Stimulated activated CD4-positive, alpha-beta T cell treated with anti-CD3 and anti-CD28 coated beads, Interleukin-15, amount 100 ng/mL, for 24 hours (primary cell): ENCODE measurements at places on chromosomes 11 and 22.

DNA sequence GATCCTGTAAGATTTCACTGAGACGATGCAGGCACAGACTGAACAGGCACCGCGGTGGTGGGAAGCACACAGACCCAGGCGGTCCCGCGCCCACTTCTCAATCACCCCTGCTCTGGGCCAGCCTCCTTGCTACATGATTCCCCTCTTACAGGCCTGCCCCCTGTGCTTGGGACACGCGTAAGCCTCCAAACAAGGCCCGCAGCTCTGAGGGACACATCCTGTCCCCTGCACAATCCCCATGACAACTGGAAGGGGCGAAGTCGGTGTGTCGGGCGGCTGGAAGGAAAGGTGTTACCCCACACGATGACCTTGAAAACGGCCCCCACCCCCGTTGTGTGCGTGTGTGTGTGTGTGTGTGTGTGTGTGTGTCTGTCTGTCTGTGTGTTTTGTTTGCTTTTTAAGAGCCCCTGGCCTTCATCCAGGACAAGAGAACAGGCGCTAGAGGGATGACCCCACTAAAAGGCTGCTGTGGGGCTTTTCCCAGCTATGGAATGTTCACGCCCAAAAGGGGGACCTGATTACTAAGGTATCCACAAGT is 13.1 kb downstream of the CELSR1 start:
- DNase-seq = no peak

- DNase-seq = peak; percentile 72
Observed at GRCh38 chr11:111982019-111982464, 43.2 kb upstream of the DLAT start.

DNA sequence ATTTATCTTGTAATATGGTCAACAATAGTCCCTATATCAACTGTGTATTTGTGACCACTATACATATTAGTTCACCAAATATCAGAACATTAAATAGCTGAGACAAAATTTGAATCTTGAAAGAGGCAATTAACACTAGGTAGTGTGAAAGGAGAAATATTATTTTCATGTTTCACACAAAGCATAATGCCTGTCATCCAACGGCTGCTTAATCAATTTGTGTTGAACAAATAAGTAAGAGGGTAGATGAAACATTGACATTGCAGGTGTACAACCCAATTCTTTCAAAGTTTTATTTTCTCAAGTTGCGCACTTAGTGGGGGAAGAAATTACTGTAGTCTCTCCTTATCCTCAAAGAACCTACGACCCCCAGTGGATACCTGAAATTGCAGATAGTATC is 3.4 kb upstream of the OR8I2 start:
- DNase-seq = no peak

DNA sequence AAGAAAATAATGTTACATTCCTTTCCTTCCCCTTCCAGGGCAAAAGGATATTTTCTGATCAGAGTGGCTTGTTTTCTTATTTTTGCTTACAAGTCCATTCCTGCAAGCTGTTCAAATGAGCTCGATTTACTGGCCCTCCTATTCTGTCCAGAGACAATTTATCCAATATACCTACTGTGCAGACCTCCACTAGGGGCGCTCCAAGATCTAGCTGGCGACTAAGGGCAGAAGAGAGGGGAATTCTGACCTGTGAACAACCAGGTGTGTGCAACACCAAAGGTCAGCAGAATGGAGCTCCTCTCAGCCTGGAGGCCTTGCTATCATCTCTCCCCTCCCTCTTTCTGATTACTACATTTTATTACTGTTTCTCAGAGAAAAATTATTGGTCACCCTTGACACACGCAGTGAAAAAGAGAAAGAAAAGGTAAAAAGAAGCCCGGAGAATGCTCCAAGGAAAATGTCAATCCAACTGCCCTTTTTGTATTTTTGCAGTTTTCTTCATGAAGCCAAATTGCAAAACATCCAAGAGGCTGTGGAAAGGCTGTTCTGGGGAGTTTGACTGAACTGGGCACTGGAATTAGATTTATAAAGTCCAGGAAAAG is 3.2 kb downstream of the SEZ6L start:
- DNase-seq = peak; percentile 62

DNA sequence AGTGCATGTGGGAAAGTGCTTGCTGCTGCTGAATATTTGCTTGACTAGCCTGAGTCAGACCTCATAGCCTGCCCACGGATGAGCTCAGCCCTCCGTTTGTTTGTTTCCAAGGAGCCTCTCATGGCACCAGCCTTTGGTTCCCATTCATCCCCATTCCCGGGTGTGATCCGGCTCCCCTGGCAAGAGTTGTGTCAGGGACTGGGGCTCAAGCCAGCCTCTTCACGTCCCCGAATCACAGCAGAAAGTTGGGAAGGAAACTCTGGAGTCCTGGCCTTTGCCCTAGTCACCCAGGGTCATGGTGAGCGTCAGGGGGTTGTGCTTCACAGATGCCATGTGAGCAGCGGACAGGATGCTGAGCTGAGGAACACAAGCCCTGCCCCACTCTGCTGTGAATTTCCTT is 13.8 kb downstream of the SEC14L3 start:
- no peak for DNase-seq

DNA sequence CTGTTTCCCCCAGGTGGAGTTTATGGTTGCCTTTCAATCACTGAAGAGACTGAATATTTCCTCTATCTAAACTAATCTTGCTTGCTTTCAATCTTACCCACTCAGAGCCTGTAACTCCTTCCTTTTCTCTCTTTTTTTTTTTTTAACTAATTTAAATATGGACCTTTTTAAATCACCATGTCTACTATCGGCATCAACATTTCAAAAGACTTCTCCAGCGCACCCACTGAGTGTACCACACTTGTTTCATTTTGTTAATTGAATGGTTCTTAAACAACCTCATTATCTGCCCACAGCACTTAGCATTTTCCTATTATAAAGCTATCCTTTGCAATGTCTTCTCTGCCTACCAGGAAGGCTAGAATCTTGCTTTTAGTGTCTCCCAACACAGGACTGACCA is 1212.5 kb downstream of the LRRC4C start:
- DNase-seq = no peak

DNA sequence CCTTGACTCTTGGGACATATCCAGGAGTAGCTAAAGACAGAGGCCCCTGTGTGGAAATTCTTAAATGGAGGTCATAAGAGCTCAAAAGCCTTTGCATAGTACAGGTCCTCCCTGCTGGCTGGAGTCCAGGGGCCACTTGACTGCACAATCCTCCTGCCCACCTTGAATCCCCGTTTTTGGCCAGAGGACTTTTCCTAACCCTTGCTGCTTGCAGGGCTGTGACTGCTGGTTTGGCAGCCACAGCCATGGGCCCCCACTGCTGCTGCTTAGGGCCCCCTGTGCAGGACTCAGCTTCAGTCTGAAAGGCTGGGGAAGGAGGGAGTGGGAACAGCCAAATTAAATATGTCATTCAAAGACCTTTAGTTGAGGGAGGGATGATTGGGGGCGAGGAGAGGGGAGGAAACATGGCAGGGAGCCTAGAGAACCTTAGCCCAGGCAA is 33.4 kb downstream of the ARHGAP1 start:
- no peak for DNase-seq
